ENCODE measurements at places on chromosomes 11 and 22. TPM values are rescaled to one million over a fixed set of nuclear protein-coding genes. Genes with fewer than 3 reads are reported as not detected.
A peak's percentile ranks its signal among the peaks of the same experiment; 100 is the strongest.

Gene ISX
- not detected for total RNA-seq

- H3K4me3 ChIP-seq: no peak overlapping the region
- H3K4me1 ChIP-seq: no peaks in the 10 kb centered on the region
- H3K27me3 ChIP-seq: no peaks in the 10 kb centered on the region
- no peak for DNase-seq
- H3K27ac ChIP-seq: no peak overlapping the region
Measured at GRCh38 chr22:44811141-44811540, 58.8 kb downstream of the ARHGAP8 start.

- peaks cover 16% of the 10 kb centered on the region for H3K4me1 ChIP-seq
- H3K27me3 ChIP-seq: peaks cover 92% of the 10 kb centered on the region
- no peak for DNase-seq
- no peaks in the 10 kb centered on the region for H3K36me3 ChIP-seq
- no peak overlapping the region for H3K27ac ChIP-seq
Measured at GRCh38 chr11:43574949-43575912, 105.3 kb upstream of the HSD17B12 start.

DNA sequence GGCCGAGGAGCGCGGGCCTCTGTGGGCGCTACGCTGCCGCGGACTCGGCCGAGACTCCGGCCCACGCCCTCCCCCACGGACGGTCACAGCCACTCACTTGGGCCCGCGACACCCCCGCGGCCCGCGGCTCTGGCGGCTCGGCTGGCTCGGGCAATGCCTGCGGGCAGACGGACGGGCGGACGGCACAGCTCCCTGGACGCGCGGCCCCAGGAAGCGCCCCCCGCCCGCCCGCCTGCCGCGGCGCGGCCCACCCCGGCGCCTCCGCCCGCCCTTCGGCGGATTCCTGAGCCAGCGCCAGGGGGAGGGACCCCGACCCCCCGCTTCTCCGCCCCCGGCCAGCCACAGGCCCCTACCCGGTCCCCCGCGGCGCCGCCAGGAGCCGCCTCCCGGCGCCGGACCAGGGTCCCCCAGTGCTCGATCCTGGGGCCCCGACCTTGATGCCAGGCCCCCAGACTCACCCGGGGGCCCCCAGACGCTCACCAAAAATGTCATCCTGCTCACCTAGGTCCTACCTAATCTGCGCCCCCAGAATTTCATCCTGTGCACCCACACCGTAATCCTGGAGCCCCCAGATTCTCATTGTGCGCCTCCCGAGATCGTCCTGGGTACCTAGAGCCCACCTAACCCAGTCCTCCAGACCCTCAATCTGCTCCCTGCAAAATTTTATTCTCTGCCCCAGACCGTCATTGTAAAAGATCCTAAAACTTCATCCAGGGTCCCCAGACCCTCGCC is at the start of gene EFEMP2:
TSS of gene EFEMP2 (minus strand) at position 215 of the 732 bp plus-strand sequence. CDS start 446 bp downstream, outside the sequence.
- H3K36me3 ChIP-seq: no peaks in the 10 kb centered on the region
- H3K4me3 ChIP-seq: peak within 1 kb of the TSS; percentile 69

DNA sequence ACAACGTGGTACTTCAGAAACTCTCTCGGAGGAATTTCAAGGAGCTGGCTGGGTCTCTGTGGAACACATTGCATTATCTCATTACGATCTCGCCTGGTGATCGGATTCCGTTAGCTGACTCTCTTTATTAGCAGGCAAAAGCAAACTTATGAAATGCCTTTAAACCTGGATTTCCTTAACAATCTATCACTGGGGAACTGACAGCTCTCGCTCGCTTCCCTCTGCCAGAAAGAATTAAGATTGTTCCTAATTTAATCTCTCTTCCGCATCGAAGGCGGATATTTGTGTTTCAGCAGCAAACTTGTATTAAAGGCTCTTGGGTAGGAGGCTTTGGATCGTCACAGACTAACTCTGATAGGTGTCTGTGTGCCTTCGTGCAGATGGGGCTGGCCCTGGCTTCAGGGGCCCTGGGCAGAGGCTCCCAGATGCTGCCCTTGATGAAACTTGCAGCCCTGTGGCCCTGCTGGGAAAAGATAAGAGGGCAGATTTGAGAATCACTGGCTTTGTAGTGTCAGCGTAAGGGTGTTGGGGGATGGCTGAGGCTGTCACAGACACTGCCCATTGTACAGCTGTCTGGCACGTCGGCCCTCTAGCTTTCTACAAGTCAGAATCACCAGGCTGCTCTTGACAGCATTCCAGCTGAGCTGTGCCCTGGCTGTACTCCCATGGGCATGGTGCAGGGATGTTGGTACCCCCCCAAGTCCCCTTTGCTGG is 162.2 kb upstream of the NECTIN1 start:
- H3K27me3 ChIP-seq: no peaks in the 10 kb centered on the region
- H3K4me3 ChIP-seq: no peak overlapping the region
- no peaks in the 10 kb centered on the region for H3K4me1 ChIP-seq
- H3K36me3 ChIP-seq: no peaks in the 10 kb centered on the region
- DNase-seq: no peak

DNA sequence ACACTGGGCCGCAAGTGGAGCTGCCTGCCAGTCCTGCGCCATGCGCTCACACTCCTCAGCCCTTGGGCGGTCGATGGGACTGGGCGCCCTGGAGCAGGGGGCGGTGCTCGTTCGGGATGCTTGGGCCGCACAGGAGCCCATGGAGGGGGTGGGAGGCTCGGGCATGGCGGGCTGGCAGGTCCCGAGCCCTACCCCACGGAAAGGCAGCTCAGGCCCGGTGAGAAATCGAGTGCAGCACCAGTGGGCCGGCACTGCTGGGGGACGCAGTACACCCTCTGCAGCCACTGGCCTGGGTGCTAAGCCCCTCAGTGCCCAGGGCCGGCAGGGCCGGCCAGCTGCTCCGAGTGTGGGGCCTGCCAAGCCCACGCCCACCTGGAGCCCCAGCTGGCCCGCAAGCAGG is 328.7 kb upstream of the LRRC4C start:
- no peaks in the 10 kb centered on the region for H3K36me3 ChIP-seq
- no peak for DNase-seq
- no peak overlapping the region for H3K27ac ChIP-seq
- no peak overlapping the region for H3K4me3 ChIP-seq
- H3K4me1 ChIP-seq: no peaks in the 10 kb centered on the region
- H3K27me3 ChIP-seq: no peaks in the 10 kb centered on the region

Data from tibial nerve (tissue), 4 donors.